H7 (cell line): ENCODE measurements at places on chromosomes 4 and X.

DNA sequence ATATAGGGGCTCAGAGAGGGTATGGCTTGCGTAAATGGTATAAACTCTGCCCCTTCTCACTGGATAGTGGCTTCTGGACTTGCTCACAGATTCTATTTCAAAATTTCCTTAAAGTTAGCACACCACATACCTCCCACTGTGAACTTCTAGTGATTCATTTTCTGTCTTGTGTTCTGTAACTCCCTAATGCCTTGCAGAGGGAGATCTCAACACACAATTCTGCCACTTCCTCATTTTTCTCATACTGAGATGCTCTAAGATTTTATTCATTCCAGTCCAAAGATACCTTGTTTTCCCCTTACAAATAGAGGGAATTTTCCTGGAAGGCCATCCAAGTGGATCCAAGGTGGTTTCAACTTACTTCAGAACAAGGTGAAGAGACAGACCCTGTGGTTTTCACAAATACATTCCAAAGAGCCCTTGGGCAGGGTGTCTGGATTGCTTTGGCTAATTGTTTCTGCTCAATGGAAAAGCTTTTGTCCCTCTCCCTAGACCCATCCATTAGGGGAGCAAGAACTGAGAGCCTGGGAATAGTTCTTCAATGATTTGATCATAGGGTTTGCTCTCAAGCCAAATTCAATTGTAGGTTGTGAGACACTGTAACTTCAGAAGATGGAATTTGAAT, 52.1 kb upstream of the CAPN6 start:
- DNase-seq: no peak

DNA sequence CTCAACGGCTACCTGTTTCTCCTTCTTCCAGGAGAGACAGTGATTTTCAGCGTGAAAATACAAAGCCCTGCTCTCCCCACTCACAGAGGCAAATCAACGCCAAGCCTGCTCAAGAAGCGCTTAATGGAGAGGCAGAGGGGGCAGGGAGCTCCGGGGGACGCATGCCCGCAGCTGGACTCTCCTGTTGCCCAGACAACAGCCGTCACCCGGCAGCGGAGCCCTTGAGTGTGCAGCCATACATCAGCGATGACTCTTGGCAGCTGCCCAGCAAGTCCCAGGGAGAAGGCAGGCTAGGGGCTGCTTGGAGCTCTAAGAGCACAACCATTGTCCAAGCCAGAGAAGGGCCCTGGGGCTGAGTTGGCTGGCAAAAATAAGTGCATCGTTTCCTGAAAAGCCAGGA, 71.0 kb upstream of the AFAP1 start:
- no peak for DNase-seq

GRCh38 chr4:169745291-169745690, 12.5 kb downstream of the HPF1 start:
- DNase-seq: no peak

DNA sequence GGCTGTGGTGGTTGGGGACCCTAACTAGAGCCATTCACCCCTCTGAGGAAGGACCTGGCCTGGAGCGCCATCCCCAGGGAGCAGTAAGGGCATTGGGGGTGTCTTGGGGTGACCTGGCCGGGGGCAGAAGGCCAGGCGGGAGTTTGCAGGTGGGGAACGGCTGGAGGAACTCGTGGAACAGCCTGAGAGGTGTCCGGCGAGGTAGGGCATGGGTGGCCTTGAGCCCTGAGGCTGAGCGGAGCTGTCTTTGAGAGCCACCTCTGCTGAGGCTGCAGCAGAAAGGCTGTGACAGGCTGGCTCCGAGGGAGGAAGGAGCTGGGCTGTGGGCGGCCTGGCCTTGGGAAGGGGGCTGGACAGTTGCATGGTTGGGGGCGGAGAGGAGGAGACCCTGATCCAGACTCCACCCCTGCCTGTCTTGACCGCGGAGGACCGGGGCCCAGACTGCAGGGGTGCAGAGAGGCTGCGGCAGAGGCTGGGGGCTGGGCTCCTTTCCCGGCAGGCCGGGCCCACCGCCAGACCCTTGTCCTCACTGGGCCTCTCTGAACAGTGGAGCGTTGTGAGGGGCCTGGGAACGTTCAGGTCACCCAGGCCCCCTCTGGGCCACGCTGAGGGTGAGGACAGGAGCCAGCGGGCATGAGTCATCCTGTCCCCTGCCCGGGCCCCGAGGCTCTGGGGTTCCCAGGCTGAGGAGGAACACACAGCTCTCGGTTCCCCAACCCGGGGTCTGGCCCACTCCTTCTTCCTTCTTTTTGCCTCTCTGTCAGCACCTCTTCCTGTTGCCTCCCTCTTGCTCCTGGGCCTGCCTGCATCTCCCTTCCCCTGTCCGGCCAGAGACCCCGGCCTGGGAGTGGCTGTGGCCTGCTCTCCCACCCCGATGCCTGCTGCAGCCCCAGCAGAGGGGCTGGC, 8.1 kb downstream of the SH3BP2 start:
- DNase-seq: peak; percentile 95

DNA sequence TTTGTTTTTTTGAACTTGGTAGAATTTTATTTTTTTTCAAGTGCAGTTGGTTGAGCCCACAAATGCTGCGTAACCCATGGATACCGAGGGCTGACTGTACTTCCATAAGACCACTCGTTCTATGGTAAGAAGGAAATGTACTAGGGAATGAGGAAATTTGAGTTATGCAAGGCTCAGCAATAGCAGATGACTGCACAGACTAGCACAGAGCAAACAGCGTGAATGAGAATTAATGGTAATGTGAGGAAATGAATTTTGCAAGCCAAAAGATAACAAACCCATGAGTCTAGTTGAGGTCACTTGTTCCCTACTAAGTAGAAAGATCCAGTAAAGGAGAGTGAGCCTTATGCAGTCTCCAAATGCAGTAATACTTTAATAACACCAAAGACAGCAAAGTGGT, 17.4 kb downstream of the GSPT2 start:
- DNase-seq: no peak

GRCh38 chr4:9989918-9990635, 31.2 kb downstream of the SLC2A9 start:
- no peak for DNase-seq

DNA sequence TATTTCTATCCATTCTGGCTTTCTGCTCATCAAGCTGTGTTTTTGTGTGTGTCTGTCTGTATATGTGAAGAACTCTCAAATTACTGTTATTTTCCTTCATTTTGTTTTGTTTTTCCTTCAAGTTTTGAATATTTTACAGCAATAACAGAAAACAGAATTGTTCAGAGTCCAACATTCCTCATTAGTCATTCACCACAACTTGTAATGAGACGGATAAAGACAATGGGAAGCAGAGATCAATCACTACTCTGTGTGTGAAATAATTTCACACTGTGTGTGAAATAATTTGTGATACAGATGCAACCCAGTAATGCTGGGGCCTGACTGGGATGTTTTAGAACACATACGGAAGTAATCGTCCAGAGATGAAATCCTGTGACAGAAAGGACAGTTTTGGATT, 55.2 kb downstream of the HPGD start:
- DNase-seq: no peak

DNA sequence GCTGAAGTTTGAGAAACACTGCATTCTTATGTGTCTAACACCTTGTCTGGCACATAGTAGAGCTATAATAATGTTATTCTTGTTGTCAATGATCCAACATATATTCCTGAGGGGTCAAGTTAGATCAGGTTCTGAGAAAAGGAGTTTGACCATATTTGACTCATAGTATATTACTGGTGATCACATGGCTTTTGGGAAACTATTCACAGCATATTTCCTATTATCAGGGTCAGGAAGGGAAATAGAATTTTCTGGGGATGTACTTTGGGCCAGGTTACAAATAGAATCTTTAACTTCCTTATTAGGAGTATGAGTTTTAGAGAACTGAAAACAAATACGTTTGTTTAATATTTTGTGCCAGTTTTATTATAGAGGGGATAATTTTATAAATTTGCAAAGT, 11.6 kb downstream of the IL15 start:
- DNase-seq: no peak
